DMS53 (cell line): ENCODE measurements at places on chromosomes 6 and 20.

DNA sequence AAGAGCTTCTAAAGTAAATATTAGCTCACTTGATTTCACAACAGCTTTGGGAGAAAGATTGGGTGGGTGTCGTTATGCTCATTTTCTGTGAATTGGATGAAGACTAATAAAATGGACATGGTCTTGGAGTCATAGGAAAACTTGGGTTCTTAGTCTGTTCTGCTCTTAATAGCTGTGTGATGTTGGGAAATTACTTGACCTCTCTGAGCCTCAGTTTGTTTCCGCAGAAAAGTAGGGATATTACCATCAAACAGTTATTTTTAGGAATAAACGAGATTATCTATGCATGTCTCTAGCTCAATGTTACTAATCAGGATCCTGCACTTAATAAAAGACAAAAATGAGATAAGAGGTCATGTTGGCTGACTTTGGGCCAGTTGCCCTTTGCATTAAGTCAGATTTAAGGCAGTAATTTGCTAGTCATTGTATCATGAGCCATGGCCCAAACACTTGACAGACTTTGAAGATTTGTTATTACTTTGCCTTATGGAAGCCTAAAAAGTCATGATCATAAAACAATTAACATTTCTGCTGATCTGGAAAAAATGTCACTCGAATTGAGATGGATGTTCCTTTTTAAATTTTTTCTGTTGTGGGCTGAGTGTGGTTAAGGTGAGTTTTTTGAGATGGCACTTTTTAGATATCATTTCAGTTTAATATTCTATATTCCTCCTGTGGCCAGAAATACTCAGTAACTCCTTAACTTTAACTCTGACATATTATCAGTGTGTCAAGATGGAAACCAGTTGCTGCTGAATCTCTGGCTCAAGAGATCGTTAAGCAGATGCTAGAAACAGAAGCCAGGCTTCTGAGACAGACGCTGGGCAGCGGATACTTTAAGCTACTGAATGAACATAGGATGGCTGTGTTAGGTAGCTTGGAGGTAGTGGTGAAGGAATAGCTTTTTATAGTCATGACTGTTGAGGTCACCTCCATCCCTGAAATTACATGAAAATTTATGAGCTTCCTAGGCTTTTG lies 291.6 kb downstream of the PHF3 start:
- DNase-seq: no peak

- no peak for DNase-seq
These were observed 170.3 kb upstream of the KCNG1 start for GRCh38 chr20:51193066-51193772.

DNA sequence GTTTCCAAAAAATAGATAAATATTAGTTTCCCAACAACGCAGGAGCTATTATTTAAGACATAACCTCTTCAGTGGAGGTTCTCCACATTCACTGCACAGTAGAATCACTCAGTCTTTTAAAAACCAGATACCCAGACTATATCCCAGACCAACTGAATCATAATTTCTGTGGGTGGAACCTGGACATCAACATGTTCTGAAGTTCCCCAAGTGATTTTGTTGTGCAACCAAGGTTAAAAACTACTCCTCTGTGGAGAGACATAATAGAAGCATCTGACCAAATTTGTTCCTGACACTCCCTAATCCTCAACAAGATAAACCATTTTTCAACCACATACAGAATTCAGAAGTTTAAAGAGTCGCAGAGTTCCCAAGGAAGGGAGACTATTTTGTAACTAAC lies 42.3 kb downstream of the STK38 start:
- DNase-seq: no peak

DNA sequence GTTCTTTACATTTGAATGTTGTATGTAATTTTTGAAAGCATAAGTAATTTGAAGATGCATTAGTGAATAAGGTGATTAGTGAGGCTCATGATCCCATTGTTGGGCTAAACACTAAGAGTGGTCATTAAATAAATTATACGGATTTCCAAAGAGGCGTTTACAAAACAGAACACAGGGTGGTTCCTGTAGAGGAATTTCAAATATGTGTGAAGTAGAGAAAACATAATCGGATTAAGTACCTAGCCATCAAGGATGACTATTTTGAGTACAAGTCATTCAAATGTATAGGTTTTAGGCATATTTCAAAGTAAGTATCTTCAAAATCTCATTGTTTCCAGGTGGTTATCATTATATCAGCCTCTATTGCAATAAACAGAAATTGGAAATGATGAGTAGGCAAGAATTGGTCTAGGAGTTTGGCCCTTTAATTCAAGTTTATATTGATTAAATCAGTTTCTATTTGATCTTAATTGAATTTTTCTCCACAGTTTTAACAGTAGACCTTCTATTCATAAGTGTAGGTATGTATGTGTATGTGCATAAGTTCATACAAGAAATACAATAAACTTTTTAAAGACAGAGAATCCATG lies 94.8 kb downstream of the MYLK4 start:
- no peak for DNase-seq

DNA sequence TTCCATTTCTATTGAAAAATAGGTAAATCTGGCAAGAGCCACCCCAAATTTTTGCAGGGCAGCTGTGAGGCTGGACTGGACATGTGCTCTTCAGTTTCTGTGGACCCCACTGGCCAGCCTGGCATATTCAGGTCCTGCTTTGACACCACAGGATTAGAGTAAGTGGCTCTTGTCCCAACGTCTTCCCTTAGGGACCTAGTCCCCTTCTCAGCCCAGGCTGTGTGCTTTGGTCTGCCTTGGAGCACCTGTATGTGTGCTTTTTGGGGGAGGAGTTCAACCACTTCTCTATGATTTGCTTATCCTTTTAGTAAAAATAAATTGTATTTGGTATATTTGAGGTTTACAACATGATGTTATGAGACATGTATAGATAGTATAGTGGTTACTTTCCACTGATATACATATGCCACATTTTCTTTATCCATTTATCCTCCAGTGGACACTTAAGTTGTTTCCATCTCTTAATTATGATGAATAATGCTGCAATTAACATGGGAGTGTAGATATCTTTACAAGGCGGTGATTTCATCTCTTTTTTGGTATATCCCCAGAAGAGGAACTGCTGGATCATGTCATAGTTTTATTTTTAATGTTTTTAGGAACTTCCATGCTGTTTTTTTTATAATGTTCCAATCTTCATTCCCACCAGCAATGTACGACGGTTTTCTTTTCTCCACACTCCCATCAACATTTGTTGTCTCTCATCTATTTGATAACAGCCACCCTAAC lies 167.8 kb upstream of the UST start:
- no peak for DNase-seq

GRCh38 chr20:55386686-55387085 lies 618.6 kb downstream of the CBLN4 start:
- no peak for DNase-seq

- DNase-seq: no peak
These were observed 29.9 kb upstream of the CD2AP start for GRCh38 chr6:47447722-47448121.

- peak; percentile 35 for DNase-seq
These were observed 48.1 kb upstream of the MC3R start for GRCh38 chr20:56200456-56200855.

GRCh38 chr6:10763006-10763405 lies 15.4 kb downstream of the TMEM14B start:
- no peak for DNase-seq
